ENCODE measurements at places on chromosomes 6 and 20.

DNA sequence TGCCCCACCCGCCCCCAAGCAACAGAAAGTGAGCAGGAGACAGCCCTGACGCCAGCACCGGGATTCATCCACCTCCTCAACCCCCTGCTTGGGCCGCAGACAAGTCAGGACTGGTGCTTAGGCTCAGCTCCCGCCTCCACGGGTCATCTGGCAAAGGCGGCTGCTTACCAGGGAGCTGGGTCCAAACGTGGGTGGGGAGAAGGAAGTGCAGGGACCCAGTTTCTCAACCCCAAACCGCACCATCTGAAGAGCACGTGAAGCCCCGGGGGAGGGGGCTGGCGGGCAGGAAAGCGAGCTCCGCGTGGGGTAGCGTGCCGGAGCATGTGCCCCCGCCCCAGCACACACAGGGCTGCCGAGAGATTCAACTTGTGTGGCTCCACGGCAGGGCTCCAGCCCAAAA is 87.2 kb downstream of the BMP7 start:
- DNase-seq: no peak

GRCh38 chr6:63097222-63097621 is 114.0 kb upstream of the FKBP1C start:
- DNase-seq: no peak

- no peak for DNase-seq
Observed at GRCh38 chr6:143485967-143486366, 25.6 kb downstream of the FUCA2 start.

- DNase-seq: no peak
Observed at GRCh38 chr6:148438632-148439031, 96.0 kb downstream of the SASH1 start.

DNA sequence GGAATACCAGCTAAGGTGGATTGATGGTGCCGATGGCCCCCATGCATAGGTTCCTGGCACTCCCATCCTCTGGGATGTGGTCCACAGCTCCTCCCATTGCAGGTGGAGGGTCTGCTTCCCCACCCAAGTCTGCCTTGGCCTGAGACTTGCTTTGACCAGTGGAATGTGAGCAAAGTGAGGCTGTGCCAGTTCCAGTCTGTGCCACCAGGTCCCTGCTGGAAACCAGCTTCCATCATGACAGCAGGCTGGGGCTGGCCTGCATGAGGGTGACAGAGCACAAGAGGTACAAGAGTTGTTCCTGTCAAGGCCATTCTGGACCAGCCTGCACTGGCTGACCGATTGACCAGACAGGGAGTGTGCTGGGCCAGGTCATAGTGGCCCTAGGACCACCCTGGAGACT is 27.0 kb upstream of the CCR6 start:
- DNase-seq: no peak

DNA sequence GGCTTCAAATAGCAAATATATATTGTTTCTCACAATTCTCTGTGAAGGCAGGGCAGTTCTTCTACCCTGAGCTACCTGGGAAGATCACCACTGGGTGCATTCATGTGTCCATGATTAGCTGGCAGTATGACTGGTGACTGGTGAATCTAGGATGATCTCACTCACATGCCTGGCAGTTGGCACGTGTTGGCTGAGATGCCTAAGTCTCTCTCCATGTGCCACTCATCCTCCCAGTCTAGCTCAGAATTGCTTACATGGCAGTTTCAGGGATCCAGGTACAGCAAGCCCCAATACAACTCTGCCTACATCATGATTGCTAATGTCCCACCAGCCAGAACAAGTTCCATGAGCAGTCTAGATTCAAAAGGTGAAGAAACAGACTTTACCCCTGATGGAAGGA is 346.8 kb upstream of the CNR1 start:
- DNase-seq: peak; percentile 85

DNA sequence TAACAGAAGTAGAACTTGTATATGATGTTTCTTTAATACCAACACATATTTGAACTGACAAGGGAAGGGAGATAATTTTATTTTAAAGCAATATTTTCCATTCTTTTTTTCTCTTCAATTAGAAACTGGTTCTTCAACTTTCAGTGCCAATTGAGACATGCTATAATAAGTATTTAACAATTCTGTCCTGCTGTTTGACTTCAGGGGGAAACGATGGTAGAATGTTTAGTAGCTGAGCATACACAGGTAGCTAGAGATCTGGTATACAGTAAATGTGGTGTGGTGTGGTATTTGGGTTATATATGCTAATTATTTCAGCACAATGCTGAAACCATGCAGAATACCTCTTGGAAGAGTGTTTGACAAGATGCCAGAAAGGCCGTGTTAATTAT is 156.9 kb downstream of the ARID1B start:
- no peak for DNase-seq

DNA sequence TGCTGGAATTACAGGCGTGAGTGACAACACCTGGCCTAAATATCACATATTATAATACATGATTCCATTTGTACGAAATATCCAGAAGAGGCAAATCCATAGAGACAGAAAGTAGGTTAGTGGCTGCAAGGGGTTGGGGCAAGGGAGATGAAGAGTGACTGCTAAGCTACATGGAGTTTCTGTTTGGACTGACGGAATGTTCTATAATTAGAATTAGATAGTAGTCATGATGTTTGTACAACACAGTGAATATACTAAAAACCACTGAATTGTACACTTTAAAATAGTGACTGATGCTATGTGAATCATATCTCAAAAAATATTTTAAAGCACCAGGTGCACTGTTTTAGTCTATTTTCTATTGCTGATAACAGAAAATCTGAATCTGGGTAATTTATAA is 3.7 kb upstream of the HEBP2 start:
- no peak for DNase-seq

DNA sequence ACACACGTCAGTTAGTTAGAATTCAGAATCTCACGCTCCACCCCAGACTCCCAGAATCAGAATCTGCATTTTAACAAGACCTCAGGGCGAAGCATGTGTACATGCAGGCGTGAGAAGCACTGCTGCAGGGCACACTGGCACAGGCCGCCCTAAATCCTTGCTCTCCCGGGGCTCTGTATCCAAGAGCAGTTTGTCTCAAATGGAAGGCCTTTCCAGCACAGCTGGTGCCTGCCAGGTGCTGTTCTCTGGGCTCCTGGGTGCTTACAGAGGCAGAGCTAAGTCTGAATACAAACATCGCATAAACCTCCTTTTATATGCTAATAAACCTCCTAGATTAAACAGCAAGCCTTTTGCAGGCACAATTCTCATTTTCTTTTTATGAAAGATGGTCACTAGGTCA is 119.1 kb upstream of the CD93 start:
- DNase-seq: no peak

- DNase-seq: peak; percentile 65
Observed at GRCh38 chr6:158972241-158973233, 27.5 kb downstream of the RSPH3 start.

- no peak for DNase-seq
Observed at GRCh38 chr20:58054780-58055373, 173.6 kb downstream of the ANKRD60 start.

DNA sequence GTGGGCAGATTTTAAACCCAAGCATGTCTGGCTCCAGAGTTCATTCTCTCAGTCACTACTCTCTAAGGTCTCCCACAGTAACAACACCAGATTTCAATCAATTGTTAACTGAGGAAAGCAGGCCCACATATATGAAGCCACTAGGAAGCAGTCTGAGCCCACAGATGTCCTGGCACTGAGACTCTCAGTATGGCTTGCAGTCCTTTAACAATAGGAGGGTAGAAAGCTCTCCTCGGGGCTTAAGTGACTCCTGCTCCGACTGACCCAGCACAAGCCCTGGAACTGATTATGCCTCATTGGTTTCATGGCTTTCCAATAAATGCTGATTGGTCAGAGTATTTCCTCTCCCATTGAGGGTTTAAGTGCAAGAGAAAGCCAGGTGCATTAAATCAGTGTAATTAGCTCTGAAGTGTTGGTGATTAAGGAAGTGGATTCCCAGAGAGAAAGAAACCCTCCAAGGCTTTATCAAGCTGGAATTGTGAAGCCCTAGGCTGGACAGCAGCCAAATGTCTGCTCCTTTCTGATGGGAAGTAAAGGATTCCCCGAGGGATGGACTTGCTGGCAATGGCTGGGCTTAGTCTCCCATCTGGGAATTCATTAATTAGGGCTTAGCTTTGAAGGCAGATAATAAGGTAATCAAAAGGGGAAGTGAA is 76.6 kb upstream of the PROKR2 start:
- no peak for DNase-seq

DNA sequence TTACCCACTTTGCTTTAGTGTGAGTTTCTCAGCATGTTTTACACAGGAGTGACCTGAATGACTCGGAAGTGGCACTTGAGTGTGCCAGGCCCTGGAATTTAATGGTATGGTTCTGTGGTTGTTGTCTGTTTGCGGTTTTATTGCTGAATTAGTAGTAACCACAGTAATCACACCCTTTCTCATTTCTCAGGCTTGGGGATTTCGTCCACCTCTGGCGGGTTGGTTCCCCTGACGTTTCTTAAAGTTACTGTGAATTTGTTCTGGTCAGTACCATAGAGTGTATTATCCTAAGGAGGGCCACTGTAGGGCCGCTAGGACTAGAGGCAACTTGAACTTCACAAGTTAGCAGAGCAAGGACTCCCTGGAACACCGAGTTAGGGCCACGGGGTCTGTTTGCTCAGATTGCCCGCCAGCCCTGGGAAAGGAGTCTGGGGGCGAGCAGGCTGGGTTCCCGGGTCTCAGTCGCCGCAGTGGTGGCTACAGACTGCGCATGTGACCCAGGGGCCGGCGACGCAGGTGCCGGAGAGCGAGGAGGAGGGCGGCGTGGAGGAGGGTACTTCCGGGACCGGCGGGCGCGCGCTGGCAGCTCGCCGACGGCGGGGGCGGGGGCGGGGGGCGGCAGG is 546 bp upstream of the KLHL32 start:
- no peak for DNase-seq

GRCh38 chr20:61756966-61757677 is 308.6 kb downstream of the TAF4 start:
- DNase-seq: no peak

DNA sequence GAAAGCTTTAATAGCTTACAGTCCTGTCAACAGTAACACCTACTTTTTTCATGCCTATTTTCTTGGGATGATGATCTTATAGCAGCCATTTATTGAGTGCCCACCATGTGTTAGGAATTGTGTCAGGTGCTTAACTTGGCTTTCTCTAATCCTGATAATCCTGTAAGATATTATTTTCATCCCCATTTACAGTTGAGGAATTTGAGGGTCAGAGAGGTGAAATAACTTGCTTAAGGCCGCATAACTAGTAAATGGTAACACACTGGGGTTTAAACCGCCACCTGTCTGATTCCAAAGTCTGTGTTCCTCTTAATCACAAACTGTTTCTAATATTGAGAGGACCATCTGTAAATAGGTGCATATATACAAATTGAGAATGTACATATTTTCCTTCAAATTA is 55.5 kb downstream of the NCOA3 start:
- no peak for DNase-seq

GRCh38 chr6:135105710-135106109 is 51.1 kb upstream of the HBS1L start:
- DNase-seq: no peak

DNA sequence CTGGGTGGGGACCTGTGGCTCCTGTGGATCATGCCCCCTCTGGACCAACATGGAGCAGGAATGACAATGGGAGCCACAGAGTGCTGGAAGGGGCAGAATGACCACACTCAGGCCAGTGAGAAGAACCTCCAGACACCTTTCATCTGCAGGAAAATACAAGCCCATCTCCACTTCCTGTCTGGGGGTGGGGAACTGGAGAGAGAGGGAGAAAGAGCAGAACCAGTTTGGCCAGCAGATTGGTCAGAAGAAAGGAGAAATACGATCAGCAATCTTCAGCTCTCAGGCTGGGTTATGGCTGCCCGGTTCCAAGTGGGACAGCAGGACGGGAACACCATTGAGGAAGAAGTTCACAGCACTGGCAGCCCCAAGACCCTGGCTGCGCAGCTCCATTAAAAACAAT is 37.0 kb downstream of the BMP7 start:
- no peak for DNase-seq

DNA sequence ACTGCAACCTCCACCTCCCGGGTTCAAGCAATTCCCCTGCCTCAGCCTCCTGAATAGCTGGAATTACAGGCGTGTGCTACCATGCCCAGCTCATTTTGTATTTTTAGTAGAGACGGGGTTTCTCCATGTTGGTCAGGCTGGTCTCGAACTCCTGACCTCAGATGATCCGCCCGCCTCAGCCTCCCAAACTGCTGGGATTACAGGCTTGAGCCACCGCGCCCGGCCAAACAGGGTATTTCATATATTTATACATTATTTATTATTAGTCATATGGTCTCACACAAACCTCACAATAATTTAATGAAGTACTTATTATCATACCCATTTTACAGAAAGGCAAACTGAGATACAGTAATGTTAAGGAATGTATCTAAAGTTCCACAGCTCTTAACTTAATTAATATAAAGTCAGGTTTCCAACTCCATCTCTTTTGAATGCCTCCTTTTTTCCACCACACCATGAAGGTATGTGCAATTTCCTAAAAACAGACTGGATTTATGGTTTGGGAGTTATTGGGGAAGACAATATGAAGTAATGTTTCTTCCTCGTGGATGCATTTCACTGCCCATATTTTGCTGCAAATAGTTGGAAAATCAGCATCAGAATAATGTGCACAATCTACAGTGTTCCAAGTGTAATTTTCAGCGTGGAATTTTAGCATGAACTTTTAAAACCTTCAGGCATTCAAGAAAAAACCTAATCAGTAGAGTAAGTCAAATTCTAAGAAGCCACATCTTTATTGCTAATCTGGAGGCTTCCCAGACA is 65.7 kb downstream of the ZMYND8 start:
- no peak for DNase-seq

DNA sequence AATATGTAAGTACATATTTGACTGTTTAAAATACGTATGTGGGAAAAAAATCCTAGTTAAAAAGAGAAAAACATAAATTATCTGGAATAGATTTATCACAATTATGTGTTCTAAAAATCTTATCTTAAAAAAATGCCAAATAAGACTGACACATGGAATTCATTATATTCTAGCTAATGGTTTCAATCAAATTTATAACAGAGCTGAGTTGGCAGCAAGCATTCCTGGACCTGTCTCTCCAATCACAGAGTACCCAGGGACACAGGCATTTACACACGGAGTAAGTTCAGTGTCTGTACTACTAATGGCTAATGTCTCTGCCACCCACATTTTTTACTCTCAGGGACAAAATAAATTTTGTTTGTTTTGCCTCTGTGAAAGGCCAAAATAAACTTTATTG is 122.3 kb downstream of the RPS12 start:
- DNase-seq: no peak

- DNase-seq: no peak
Observed at GRCh38 chr6:35473075-35473849, 5.1 kb downstream of the RPL10A start.

GRCh38 chr6:44048277-44048676 is 79.0 kb downstream of the MRPL14 start:
- no peak for DNase-seq

- DNase-seq: peak; percentile 1
Observed at GRCh38 chr20:20292472-20292871, 75.4 kb upstream of the INSM1 start.

- no peak for DNase-seq
Observed at GRCh38 chr20:11057624-11058023, 383.8 kb upstream of the JAG1 start.

- DNase-seq: no peak
Observed at GRCh38 chr20:56795492-56795891, 166.4 kb downstream of the TFAP2C start.
